ENCODE measurements at places on chromosomes 16 and 17. TPM values are rescaled to one million over a fixed set of nuclear protein-coding genes. Genes with fewer than 3 reads are reported as not detected.

UTS2R gene
- not detected for total RNA-seq

MMP25 gene
- total RNA-seq: not detected

GAS2L2 gene
- total RNA-seq: not detected

KLHL10 gene
- total RNA-seq: 0.16 TPM

GNG13 gene
- not detected for total RNA-seq

TPSB2 gene
- not detected for total RNA-seq

COG4 gene
- 94.5 TPM for total RNA-seq

PEX12 gene
- 4.1 TPM for total RNA-seq

ATAD5 gene
- 0.17 TPM for total RNA-seq

C17orf50 gene
- not detected for total RNA-seq

ABCC12 gene
- total RNA-seq: not detected

TAT gene
- total RNA-seq: not detected

SLC46A1 gene
- total RNA-seq: 4.0 TPM

CBLN1 gene
- not detected for total RNA-seq

MGAT5B gene
- total RNA-seq: 0.32 TPM

FAM20A gene
- total RNA-seq: 11.2 TPM

RHBDL1 gene
- 3.9 TPM for total RNA-seq

SP6 gene
- total RNA-seq: under 0.01 TPM

TPSG1 gene
- not detected for total RNA-seq

KRT15 gene
- 0.63 TPM for total RNA-seq

KCNJ12 gene
- 0.32 TPM for total RNA-seq

GCGR gene
- not detected for total RNA-seq

SULT1A2 gene
- total RNA-seq: not detected

ALOX12B gene
- total RNA-seq: not detected

LAT gene
- total RNA-seq: 1.1 TPM

CTRB2 gene
- total RNA-seq: not detected

VASN gene
- 98.9 TPM for total RNA-seq

KRT33B gene
- total RNA-seq: not detected

PLA2G10 gene
- not detected for total RNA-seq

TMEM231 gene
- total RNA-seq: 14.5 TPM

MT3 gene
- not detected for total RNA-seq

PPY gene
- total RNA-seq: not detected

STARD3 gene
- total RNA-seq: 25.2 TPM

CASKIN1 gene
- 0.16 TPM for total RNA-seq

NOG gene
- total RNA-seq: under 0.01 TPM

SLC43A2 gene
- total RNA-seq: 7.0 TPM

SOCS1 gene
- total RNA-seq: 9.8 TPM

FAM222B gene
- total RNA-seq: 1.5 TPM

CX3CL1 gene
- under 0.01 TPM for total RNA-seq

CDRT15L2 gene
- not detected for total RNA-seq

NRN1L gene
- total RNA-seq: not detected

ACSM2A gene
- total RNA-seq: not detected

MFSD6L gene
- total RNA-seq: not detected

C17orf78 gene
- total RNA-seq: not detected

CNEP1R1 gene
- 21.6 TPM for total RNA-seq

KRT24 gene
- total RNA-seq: not detected

CYBA gene
- 192 TPM for total RNA-seq

CRYM gene
- 1.3 TPM for total RNA-seq

SHPK gene
- 10.9 TPM for total RNA-seq

All from bronchial smooth muscle cell (primary cell).